ENCODE measurements at places on chromosomes 6 and 20. TPM values are rescaled to one million over a fixed set of nuclear protein-coding genes. Genes with fewer than 3 reads are reported as not detected.

GRCh38 chr6:112014483-112014882 is 39.4 kb upstream of the CCN6 start:
- no peak overlapping the region for H3K27ac ChIP-seq
- H3K36me3 ChIP-seq = no peaks in the 10 kb centered on the region
- H3K27me3 ChIP-seq = no peaks in the 10 kb centered on the region
- no peak for DNase-seq
- H3K4me1 ChIP-seq = peaks cover 6% of the 10 kb centered on the region

Gene COL11A2
- 0.92 TPM for total RNA-seq

Gene C20orf204
- total RNA-seq = 0.60 TPM

Gene DNMT3B
- 0.92 TPM for total RNA-seq

Gene MARCKS
- 67.4 TPM for total RNA-seq

DNA sequence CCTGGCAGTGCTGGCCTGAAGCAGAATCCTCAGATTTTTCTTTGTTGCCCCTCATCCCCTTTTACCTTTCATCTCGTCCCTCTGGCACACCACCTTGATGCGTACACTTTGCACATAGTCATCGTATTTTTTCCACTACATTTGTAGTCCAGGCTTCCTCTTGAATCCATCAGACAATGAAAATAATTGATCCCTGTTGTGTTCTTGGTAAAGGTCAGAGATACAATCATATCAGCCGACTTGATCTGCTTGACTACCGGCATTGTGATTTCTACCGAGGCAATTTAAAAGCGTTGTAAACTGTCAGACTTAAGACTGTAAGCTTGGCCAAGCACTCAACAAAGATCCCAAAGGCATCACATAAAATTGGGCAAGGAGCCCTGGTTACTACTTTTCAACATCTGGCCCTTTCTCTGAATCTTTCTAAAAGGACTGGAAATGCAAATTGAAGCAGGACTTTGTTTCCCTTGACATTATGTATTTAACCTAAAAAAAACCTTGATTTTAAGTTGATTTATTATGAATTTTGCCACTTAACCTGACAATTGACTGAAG is 512.6 kb downstream of the LMBRD1 start:
- DNase-seq = no peak
- H3K36me3 ChIP-seq = no peaks in the 10 kb centered on the region
- no peak overlapping the region for H3K27ac ChIP-seq
- no peak overlapping the region for H3K4me3 ChIP-seq
- H3K27me3 ChIP-seq = no peaks in the 10 kb centered on the region
- H3K4me1 ChIP-seq = no peaks in the 10 kb centered on the region

Gene TTBK1
- total RNA-seq = 0.03 TPM

Gene HTR1E
- 0.60 TPM for total RNA-seq

Gene TTK
- 0.94 TPM for total RNA-seq

Gene LHFPL5
- not detected for total RNA-seq

GRCh38 chr6:20153194-20153593 is 59.1 kb downstream of the MBOAT1 start:
- no peak overlapping the region for H3K4me3 ChIP-seq
- DNase-seq = no peak
- H3K27me3 ChIP-seq = no peaks in the 10 kb centered on the region
- H3K27ac ChIP-seq = no peak overlapping the region

Gene THBD
- 29.3 TPM for total RNA-seq

Gene GINS1
- total RNA-seq = 1.4 TPM

Data from ovary (tissue), 10 donors.